Smooth muscle cell of the pulmonary artery (primary cell): ENCODE measurements at places on chromosomes 12 and 14. TPM values are rescaled to one million over a fixed set of nuclear protein-coding genes. Genes with fewer than 3 reads are reported as not detected.

Gene LRCOL1
- not detected in 2 replicates for total RNA-seq

Gene VDR
- 13.0 and 13.6 TPM in 2 replicates for total RNA-seq

Gene SMIM41
- total RNA-seq: 0.07 and 0.10 TPM in 2 replicates

Gene TAS2R20
- 3.8 and 7.2 TPM in 2 replicates for total RNA-seq

Gene KRT73
- not detected in 2 replicates for total RNA-seq

Gene OR4M1
- total RNA-seq: not detected in 2 replicates

Gene SLC7A7
- total RNA-seq: 3.4 and 34.2 TPM in 2 replicates

Gene JPH4
- not detected in 2 replicates for total RNA-seq

Gene HPD
- 0.46 and 1.4 TPM in 2 replicates for total RNA-seq

Gene DPF3
- total RNA-seq: 5.3 and 9.3 TPM in 2 replicates
